ENCODE measurements at places on chromosomes 7 and 10.

DNA sequence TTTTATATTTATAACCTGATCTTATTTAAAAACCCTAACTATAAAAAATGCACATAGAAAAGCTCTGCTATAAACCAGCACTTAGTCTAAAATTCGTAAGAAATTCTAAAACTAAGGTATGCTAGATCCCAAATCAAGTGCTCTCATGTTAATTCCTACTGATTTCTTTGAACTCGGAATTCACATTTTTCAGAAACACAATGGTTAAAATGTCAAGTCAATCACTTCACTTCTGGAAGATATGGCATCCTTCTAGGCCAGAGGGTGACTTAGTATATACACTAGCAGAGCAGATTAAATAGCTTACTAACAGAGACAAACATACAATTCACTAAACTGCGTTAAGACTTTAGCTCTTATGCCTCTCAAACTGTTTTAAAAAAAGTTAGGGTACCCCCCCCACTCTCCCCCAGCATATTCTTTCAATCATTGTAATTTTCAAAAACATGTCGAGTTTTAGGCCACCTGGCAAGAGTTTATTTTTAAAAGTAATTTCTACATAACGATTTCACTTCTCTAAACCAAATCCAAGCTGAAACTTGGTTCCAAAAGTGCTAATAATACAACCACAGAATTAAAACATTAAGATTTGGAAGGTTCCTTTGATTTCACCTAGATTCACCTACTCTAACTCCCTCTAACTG lies 129.4 kb downstream of the NRBF2 start:
- no peak for DNase-seq

GRCh38 chr7:2156756-2157472 lies 75.8 kb downstream of the MAD1L1 start:
- DNase-seq: no peak

GRCh38 chr7:84674236-84674913 lies 479.8 kb upstream of the SEMA3A start:
- no peak for DNase-seq

GRCh38 chr10:89613582-89613981 lies 31.5 kb downstream of the PANK1 start:
- no peak for DNase-seq

GRCh38 chr10:1049425-1049958 lies 573 bp upstream of the IDI1 start:
- DNase-seq: no peak

- no peak for DNase-seq
Measured at GRCh38 chr10:133129859-133130495, 30.0 kb upstream of the KNDC1 start.

DNA sequence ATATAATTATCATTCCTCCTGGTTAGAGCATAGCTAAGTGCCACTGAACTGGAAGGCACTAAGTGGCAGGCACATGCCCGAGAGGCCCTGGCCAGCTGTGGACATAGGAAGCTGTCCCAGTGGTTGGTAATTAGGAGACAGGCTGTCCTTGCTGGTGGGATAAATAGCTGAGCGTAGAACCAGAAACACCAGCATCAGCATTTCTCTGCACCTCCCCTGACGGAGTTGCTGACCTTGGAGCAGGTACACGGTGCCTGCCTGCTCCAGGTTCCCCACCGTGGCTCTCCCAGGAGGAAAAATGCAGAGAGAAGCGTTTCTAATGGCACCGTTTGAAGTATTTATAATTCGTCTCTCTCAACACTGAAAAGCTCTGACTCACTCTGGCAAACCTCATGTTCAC lies 5.6 kb upstream of the ABLIM1 start:
- no peak for DNase-seq

DNA sequence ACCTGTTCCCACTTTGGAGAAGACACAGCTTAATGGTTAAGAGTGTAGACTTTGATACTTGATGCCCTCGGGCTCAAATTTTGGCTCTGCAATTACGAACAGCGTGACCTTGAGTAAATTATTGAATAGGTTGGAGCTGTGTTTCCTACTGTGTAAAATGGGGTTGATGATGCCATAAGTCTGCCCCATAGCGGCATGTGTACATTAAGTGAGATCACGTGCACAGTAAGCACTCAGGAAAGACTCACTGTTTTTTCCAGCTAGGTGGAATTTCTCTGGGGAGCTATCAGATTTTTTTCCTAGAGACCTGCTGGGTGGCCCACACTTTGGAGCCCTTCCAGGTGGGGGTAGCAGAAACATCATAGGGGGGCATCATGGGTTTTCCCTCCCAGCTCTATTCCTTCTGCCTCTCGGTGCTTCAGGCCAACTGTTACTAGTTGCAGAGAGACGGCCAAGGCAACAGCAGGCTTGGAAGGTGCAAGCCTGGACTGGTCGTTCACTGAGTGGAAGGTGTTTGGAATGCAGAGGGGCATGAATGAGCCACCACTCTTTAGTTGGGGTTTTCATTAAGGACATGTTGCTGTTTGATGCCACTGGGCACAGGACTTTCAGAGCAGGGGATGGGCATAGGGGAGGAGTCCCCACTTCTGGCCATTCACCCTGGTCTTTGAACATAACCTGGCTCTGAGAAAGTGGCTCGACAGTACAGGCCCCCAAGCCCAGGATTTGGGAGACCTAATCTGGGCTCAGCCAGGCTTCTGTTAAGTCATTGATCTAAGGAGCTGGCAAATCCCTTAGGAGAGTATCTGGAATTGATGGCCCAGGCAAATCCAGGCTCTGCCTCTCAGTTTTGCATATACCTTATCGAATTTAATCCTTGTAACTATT lies 64.0 kb downstream of the SYPL1 start:
- DNase-seq: no peak

- no peak for DNase-seq
Measured at GRCh38 chr7:134962270-134962780, 24.0 kb upstream of the AGBL3 start.

DNA sequence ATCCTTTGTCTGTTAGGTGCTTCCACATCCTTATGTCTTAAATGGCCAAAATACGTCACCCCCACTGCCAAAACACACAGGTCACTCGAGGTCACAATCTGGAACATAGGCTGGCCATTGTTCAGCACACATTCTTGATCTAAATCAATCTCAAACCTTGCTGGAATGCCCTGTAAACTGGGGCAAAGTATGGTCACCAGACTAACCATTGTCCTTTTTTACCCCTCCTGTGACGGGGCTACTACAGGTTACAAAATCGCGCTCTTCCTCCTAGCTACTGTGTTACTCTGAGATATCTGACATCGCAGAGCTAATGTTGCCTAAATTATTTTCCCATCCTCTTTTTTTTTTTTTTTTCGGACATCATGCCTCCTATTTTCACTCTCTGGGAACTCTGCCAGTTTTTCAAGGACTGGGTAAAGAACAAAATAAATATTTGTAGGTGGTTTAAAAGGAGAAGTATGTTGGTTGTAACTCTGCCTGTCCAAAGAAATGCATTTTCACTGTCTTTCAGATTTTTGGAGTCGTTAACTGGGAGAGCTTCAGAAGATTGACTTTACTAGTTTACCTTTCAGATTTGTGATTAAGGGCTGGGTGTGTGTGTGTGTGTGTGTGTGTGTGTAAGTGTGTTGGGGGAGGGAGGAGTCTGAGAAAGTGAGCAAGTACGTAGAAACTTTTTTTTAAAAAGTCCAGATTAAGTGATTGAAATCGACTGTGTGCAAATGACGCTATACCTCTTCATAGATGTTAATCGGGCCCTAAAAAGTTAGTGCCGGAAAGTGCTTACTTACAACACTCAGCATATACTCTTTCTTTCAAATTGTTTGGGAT lies 942 bp upstream of the KIAA1217 start:
- DNase-seq: no peak

DNA sequence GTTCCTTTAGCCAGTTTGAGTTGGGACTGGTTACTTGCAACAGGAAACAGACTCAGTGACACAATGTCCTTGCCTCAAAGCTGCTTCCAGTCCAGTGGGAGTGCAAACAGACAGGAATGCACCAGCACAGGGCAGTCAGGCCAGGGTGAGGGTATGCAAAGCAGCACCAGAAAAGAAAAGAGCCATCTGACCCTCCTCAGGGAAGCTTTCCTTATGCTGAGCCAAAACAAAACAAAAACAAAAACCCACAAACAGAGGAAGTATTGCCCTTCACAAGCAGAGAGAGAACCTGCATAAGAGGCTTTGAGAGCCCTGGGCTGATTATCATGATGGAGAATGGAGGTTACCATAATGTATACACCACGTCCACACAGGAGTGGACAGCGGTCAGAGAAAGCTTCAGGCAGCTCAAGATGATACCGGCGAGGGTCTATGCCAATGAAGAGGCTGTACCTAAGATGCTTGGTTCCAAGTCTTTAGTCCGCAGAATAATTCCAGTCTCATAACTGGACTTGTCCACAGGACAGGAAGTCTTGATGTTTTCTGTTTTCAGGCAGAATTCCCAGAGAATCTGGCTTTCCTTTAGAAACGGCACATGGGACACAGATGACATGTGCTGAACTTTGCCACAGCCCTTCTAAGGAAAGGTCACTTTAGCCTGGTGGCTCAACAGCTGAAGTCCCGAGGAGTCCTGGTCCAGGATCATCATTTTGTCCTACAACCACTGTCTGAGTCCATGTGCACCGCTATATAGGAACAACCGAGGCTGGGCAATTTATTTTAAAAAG lies 263.3 kb downstream of the TNS3 start:
- DNase-seq: no peak

GRCh38 chr10:112964482-112964881 lies 14.4 kb downstream of the TCF7L2 start:
- no peak for DNase-seq

GRCh38 chr7:106125417-106125816 lies 13.3 kb upstream of the SYPL1 start:
- no peak for DNase-seq

GRCh38 chr10:59181668-59182067 lies 5.2 kb downstream of the PHYHIPL start:
- peak; percentile 61 for DNase-seq

DNA sequence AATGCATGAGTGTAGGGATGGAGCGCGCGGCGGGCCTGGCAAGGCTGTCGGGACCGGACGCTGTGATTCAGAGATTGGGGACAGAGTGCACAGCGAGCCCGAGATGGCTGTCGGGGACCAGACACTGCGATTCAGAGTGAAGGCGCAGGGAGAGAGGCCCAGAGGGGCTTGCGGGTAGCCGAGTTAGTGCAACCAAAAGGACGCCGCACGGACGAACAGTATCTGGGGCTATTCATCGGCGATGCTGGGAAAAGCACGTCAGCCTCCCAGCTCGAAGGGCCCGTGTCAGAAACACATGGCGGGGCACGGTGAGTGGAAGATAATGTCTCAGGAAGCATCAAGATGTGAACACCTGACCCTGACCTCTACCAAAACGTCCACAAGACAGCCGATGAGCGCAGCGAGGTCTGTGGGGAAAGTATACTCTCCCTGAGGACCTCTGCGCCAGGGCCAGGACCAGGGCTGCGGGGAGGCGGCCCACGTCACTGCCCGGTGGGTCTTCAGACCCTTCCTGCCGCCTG lies 215.8 kb downstream of the ZMYND11 start:
- no peak for DNase-seq

- DNase-seq: no peak
Measured at GRCh38 chr10:98433881-98434732, 12.6 kb downstream of the HPS1 start.

GRCh38 chr7:20223356-20223755 lies 6.2 kb upstream of the MACC1 start:
- no peak for DNase-seq

Data from Jurkat, Clone E6-1 (cell line).